WTC11 (cell line): ENCODE measurements at places on chromosomes 13 and 19. TPM values are rescaled to one million over a fixed set of nuclear protein-coding genes. Genes with fewer than 3 reads are reported as not detected.

GRCh38 chr13:110888390-110888789 is 26.5 kb downstream of the ANKRD10 start:
- no peak for DNase-seq
- H3K4me1 ChIP-seq: peaks cover 52% of the 10 kb centered on the region
- H3K27ac ChIP-seq: peak overlapping the region; percentile 93

DNA sequence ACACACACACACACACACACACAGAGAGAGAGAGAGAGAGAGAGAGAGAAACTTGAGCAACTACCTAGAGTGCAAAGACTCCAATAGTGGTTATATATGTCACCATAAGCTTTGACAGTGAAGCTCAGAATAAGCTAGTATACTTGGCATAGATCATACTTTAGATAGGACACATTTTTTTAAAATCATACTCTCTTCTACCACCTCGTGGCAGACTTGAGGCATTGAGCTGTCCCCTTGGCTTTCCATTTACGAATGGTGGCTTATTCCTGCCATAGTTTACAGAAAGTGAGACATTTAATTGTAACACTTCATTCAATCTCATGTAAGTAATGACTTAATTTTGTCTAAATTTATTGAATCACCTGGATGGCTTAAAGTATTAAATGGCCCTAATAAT is 108.2 kb downstream of the EDNRB start:
- H3K4me3 ChIP-seq: no peak overlapping the region
- H3K27me3 ChIP-seq: no peaks in the 10 kb centered on the region
- no peaks in the 10 kb centered on the region for H3K36me3 ChIP-seq
- H3K4me1 ChIP-seq: peaks cover 7% of the 10 kb centered on the region

DNA sequence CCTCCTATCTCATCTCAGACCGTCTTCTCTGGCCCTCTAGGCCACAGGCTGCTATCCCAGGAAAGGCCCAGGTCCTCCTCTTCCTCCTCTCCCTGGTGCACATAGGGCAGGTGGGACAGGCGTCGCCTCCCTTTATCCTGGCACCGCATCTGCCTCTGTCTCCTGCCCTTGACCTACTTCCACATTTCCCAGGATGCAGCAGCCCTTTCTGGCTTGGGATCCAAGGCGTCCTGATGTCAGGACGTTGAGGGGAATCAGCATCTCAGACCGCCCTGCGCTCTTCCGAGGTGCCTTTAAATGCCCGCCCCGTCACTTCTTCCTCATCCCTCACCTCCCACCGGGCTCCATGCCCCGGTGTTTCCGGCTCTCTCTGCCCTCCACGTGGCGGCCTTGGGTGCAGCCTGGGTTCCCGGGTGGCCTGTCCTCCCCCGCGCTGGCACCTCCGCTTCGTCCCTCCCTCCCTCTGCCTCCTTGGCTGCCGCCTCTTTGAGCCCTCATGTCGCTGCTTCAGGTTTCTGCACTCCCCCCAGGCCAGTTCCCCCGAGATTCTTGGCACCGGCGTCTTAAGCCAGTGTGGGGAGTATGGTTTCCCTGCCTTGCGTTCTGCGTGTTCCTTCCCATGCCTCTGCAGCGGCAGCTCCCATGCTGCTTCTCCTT is 66.3 kb downstream of the KDM4B start:
- H3K4me3 ChIP-seq: no peak overlapping the region
- H3K27me3 ChIP-seq: no peaks in the 10 kb centered on the region
- no peak overlapping the region for H3K27ac ChIP-seq
- peaks cover 2% of the 10 kb centered on the region; the same call in 1 of the 2 replicates for H3K4me1 ChIP-seq

The ARRDC5 gene
- not detected in 3 replicates for total RNA-seq

The AP3D1 gene
- 160 to 190 TPM (median 163 TPM) in 3 replicates for total RNA-seq

- no peaks in the 10 kb centered on the region for H3K27me3 ChIP-seq
- no peak overlapping the region for H3K4me3 ChIP-seq
- H3K36me3 ChIP-seq: no peaks in the 10 kb centered on the region
- DNase-seq: no peak
- no peak overlapping the region for H3K27ac ChIP-seq
- peaks cover 22% of the 10 kb centered on the region for H3K4me1 ChIP-seq
Observed at GRCh38 chr13:24087605-24088225, 72.8 kb upstream of the SPATA13 start.

GRCh38 chr13:106911020-106911419 is 343.1 kb upstream of the ARGLU1 start:
- H3K4me3 ChIP-seq: no peak overlapping the region
- H3K27me3 ChIP-seq: no peaks in the 10 kb centered on the region; the same call in 1 of the 2 replicates
- H3K4me1 ChIP-seq: peaks cover 50% of the 10 kb centered on the region

DNA sequence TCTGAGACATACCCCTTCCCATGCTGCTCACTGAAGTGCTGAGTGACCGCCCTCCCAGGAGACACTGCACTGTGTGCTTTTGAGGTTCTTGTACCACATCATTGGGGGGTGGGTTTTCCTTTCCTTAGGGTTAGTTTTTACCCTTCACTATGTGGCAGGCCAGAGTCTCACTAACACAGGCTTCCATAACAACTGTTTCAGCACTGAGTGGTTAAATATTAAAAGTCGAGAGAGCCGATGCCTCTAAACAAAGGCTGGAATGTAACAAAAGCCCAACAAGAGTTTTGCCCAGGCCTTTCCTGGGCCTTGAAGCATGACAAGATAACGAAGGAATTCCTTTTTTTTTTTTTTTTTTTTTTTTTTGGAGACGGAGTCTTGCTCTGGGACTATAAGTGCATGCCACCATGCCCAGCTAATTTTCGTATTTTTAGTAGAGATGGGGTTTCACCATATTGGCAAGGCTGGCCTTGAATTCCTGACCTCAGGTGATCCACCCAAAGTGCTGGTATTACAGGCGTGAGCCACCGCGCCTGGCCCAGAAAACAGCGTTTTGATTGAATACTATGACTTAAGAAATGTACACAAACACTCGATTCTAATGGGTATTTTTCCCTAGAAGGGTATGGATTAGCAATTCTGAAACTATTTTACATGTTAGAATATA is 46.5 kb downstream of the ZNF823 start:
- no peak for DNase-seq
- H3K27ac ChIP-seq: peak overlapping the region; percentile 77
- peaks cover 25% of the 10 kb centered on the region for H3K4me1 ChIP-seq
- peaks cover 7% of the 10 kb centered on the region for H3K27me3 ChIP-seq
- no peak overlapping the region; the same call in 1 of the 2 replicates for H3K4me3 ChIP-seq

- no peak overlapping the region for H3K4me3 ChIP-seq
- no peak overlapping the region for H3K27ac ChIP-seq
- no peaks in the 10 kb centered on the region for H3K36me3 ChIP-seq
- DNase-seq: no peak
Observed at GRCh38 chr13:109998684-109999533, 212.5 kb upstream of the IRS2 start.

DNA sequence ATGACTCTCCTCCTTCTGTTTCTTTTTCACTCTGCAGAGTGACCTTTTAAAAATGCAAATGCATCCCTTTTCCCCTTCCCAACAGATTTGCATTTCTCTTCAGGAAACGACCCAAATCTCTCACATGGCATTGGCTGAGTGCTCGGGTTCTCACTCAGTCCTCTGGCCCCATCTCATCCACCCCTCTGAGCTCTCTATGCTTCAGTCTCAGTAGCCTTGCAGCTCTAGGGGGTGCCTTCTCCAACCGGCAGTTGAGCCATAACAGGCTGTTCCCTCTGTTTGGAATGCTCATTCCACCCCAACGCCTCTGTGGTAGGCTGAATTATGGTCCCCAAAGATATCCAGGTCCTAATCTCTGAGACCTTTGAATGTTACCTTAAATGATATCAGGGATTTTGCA is 78.2 kb downstream of the AKAP11 start:
- no peaks in the 10 kb centered on the region for H3K27me3 ChIP-seq
- H3K4me3 ChIP-seq: no peak overlapping the region
- DNase-seq: no peak
- peak overlapping the region; percentile 54 for H3K27ac ChIP-seq
- no peaks in the 10 kb centered on the region for H3K36me3 ChIP-seq
- H3K4me1 ChIP-seq: peaks cover 13% of the 10 kb centered on the region

The ZNF253 gene
- 31.9 to 43.6 TPM (median 37.0 TPM) in 3 replicates for total RNA-seq

DNA sequence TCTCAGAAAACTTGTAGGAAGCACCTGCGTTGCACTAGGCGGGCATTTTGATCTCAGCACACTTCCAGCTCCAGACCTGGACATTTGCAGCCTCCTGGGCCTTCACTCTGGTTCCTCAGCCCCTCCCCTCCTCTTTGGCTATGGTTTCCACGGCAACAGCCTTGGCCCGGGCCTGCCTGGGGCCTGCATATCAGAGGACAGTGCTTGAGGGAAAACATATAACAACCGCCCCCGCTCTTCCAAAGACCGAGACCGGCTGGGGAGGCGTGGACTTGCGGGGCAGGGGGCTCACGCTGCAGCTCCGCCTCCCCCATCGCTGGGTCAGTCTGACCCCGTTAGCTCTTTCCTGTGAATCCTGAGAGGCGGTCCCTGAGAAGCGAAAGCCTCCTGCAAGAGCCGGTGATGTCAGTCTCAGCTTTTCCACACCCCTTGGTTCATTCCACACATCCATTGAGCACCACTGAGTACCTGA is 125.7 kb upstream of the PEG3 start:
- no peak for DNase-seq
- peaks cover 3% of the 10 kb centered on the region for H3K27me3 ChIP-seq
- H3K36me3 ChIP-seq: peaks cover 63% of the 10 kb centered on the region
- no peak overlapping the region for H3K27ac ChIP-seq
- H3K4me3 ChIP-seq: no peak overlapping the region

The CATSPERD gene
- total RNA-seq: 0.50 TPM in 1 of 3 replicates, not detected in the others

DNA sequence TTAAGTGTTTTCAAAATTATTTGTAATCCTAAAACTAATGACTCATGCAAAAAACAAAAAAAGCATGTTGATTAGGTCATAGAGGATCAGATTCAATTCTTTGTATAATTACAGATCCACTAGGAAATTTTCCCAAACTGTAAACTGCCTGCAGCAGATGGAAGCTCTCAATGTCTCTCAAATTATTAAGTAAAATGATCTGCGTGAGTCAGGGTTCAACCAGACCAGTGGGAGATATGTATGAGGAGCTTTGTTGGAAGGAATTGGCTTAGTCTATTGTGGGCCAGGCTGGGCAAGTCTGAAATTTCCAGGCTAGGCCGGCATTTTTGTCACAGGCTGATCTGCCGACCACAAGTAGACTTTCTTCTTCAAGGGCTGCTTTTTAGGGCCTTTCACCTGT is 14.4 kb upstream of the SACS start:
- H3K27me3 ChIP-seq: no peaks in the 10 kb centered on the region; the same call in 1 of the 2 replicates
- DNase-seq: no peak
- H3K27ac ChIP-seq: 0 out of 2 replicates have a peak overlapping the region, but pooled peaks have one; percentile 10
- peaks cover 36% of the 10 kb centered on the region for H3K4me1 ChIP-seq

DNA sequence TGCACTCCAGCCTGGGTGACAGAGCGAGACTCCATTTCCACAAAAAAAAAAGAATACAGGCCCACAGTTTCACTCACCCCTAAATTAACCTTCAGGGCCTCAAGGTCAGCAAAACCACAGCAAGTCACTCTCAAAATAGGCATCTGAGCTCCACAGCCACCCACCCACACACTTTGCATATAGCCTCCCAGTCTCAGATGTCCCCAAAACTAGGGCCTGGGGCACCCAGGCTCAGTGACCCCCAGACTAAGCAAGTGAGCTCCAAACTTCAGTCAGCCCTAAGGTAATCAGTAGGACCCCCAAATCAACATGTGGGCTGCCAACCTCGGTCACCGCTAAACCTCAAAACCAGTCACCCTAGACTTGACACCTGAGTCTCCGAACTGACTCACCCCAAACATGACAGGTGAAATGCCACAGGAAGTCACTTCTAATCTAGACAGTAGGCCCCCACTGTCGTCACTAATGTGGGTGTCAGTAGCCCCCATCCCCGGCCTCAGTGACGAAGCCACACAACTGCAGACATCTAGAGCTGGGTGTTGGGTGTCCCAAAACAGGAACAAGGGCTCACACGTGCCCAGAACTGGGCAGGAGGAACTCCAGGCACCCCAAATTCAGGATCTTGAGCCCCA is 13.9 kb downstream of the RABAC1 start:
- H3K36me3 ChIP-seq: no peaks in the 10 kb centered on the region
- peaks cover 48% of the 10 kb centered on the region for H3K27me3 ChIP-seq
- H3K27ac ChIP-seq: no peak overlapping the region
- no peaks in the 10 kb centered on the region for H3K4me1 ChIP-seq
- no peak overlapping the region for H3K4me3 ChIP-seq

GRCh38 chr19:9183000-9183399 is 4.2 kb downstream of the OR7D2 start:
- no peak overlapping the region for H3K27ac ChIP-seq
- H3K27me3 ChIP-seq: peaks cover 21% of the 10 kb centered on the region
- peaks cover 27% of the 10 kb centered on the region for H3K36me3 ChIP-seq
- DNase-seq: no peak
- H3K4me3 ChIP-seq: no peak overlapping the region
- H3K4me1 ChIP-seq: no peaks in the 10 kb centered on the region

The TRPC4 gene
- 4.2 to 8.0 TPM (median 5.0 TPM) in 3 replicates for total RNA-seq

DNA sequence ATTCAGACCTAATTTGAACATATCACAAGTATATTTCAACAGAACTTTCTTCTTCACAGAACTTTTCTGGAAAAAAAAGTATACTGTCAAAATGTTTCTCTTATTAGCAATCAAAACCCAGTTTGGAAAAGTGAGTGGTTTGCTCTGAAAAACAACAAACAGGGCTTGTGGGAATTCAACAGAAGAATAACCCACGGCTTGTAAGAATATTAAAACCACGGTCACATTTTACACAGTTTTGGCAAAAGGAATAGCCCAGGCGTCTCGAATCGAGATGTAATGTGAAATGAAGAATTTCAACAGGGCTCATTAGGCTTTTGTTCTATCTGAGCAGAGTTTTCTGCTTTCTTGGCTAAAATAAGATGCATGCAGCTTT is 70.7 kb downstream of the COL4A2 start:
- H3K4me1 ChIP-seq: peaks cover 28% of the 10 kb centered on the region
- H3K27me3 ChIP-seq: peaks cover 31% of the 10 kb centered on the region
- H3K36me3 ChIP-seq: no peaks in the 10 kb centered on the region
- DNase-seq: no peak

GRCh38 chr13:35499676-35500075 is 23.2 kb upstream of the MAB21L1 start:
- H3K27me3 ChIP-seq: no peaks in the 10 kb centered on the region
- no peak overlapping the region for H3K4me3 ChIP-seq
- DNase-seq: no peak
- H3K36me3 ChIP-seq: no peaks in the 10 kb centered on the region
- H3K27ac ChIP-seq: no peak overlapping the region

The INSR gene
- 32.0 to 35.9 TPM (median 32.5 TPM) in 3 replicates for total RNA-seq

DNA sequence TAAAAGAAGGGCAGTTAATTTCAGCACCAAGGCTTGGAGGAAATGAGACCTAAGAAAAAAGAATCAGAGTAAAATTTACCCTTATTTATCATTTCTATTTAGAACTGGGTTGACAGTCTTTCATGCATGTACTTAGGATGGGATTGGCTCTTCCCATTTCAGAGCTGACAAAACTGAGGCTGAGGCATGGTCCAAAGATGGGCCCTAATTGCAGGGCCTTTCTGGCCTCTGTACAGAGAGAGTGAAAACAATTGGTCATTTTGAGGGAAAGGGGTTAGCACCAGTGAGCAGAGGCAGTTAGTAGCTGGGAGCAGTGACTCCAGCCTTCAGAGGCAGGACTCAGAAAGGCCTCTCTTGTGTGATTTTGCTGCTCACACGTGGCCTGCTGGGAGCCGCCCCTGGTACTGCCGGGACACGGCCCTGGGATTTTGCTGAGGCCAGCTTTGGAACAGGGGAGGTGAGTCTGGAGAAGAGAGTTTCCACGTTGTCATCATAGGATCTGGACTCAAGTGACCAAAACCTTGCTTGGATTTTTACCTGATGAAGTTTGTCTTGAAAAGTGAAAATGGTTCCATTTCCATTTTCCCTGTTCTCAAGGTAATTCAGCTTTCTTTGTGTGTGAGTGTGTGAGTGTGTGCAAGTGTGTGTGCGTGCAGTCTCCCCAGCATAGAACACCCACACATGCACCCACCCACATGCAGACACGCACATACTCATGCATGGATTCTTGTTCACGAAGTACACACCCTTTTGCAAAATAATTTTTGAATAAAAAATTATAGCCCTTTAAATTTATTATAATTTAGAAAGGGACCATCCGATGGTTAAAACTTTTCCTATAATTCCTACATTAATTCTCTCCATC is at the start of gene ZNF536:
ZNF536 (plus strand) TSS at position 425 of the 865 bp plus-strand sequence. CDS start 71,179 bp downstream, outside the sequence.
- H3K4me1 ChIP-seq: peaks cover 41% of the 10 kb centered on the region
- DNase-seq: no peak
- H3K4me3 ChIP-seq: peak within 1 kb of the TSS; percentile 52
- H3K36me3 ChIP-seq: no peaks in the 10 kb centered on the region
- H3K27ac ChIP-seq: peak within 1 kb of the TSS; percentile 96
